ENCODE measurements at places on chromosomes 6 and 20.

GRCh38 chr20:39849664-39850063, 839.4 kb downstream of the MAFB start:
- DNase-seq = no peak

DNA sequence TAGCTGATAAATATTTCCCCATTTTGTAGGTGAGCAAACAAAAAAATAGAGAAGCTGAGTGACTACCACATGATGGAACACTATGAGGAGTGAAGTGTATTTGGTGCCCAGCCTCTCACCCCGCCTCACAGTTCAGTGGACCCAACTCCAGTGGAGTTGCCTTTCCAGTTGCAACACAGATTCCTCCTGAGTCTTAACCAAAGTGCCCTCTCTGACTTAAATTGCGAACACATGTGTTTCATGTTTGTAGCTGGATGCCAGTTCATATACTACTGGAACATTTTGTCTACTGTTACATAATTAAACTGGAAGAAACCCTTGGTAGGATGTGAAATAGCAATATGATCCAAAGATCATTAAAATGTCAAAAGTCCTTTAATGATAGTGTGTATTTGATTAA, 448.9 kb downstream of the COL12A1 start:
- no peak for DNase-seq

DNA sequence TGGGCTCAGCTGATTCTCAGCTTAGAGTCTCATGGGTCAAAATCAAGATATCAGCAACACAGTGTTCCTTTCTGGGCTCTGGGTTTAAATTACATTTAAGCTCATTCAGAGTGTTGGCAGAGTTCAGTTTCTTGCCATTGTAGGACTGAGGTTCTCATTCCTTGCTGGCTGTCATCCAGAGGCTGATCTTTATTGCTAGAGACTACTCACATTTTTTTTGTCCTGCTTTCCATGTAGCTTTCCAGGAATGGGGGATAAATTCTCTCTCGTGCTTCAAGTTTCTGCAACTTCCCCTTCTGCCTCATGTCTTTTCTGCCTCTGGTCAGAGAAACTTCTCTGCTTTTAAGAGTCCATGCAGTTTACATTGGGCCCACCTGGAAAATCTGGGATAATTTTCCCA, 86.9 kb downstream of the RFX6 start:
- DNase-seq = no peak

- DNase-seq = no peak
These were observed 13.4 kb upstream of the IP6K3 start for GRCh38 chr6:33759887-33760629.

DNA sequence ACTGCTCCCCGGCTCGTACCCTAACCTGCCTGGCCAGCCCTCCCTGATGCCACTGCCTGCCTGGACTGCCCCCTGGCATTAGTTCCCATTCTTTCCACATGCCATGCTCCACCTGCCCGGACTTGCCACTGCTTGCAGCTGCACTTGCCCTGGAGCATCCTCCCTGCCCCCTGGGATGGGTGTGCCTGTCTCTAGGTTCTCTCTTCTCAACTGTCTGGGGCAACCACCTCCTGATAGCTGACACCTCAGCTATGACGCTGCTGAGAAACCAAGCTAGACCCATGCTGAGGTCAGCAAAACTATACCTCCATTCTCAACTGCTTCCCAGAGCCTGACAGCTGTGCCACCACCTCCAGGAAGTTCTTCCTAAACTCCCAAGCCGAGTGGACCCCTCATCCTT, 72.1 kb downstream of the PERP start:
- DNase-seq = no peak

DNA sequence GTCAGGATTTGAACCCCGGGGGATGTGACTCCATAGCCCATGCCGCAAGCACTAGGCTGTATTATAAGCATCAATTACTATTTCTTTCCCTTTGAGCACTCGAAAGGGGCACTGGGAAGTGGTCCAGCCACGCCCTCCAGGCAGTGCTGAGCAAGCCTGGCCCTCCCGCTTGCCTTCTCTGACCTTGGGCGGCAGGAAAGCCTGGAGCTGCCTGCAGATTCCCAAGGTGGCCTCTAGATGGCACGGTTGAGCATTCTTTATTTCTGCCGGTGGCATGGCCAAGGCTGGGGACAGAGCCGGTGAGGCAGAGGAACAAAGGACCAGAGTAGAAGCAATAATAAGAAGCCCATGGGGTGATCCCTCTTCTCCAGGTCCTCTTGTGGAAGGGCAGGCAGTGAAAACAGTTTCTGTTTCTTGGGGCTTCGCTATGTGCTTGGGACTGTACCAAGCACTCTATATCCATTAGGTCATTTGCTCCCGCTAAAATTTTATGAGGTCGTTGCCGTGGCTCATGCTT, 32.0 kb downstream of the ARHGAP40 start:
- peak; percentile 85 for DNase-seq

GRCh38 chr6:135117413-135117968, 62.9 kb upstream of the HBS1L start:
- no peak for DNase-seq

GRCh38 chr6:131636880-131637792, at the start of gene ENPP3:
Gene ENPP3 (plus strand): TSS chr6:131637302. CDS start chr6:131637385, 83 bp downstream.
- DNase-seq = no peak

DNA sequence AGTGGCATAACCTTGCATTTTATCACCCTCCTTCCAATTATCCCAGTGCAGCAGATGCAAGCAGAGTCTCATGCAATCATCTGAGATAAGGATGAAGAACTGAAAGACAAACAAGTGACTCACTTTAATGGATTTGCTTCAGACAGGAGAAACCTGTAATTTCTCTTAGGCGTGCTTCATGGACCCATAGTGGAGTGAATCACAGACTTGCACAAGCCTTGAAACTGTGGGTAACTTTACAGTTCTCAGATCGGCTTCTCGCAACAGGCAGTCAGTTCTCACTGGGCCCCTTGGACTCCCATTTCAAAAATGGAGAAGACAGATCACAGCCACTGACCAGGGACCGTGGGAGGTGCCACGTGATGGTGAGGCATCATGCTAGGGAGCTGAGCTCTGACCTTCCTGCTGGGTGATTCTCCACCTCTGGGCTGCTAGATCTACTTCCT, at the start of gene ADGRF4:
Gene ADGRF4, plus strand, starts transcription at position 239 of the 446 bp plus-strand sequence. CDS start 8,666 bp downstream, outside the sequence.
- DNase-seq = no peak

DNA sequence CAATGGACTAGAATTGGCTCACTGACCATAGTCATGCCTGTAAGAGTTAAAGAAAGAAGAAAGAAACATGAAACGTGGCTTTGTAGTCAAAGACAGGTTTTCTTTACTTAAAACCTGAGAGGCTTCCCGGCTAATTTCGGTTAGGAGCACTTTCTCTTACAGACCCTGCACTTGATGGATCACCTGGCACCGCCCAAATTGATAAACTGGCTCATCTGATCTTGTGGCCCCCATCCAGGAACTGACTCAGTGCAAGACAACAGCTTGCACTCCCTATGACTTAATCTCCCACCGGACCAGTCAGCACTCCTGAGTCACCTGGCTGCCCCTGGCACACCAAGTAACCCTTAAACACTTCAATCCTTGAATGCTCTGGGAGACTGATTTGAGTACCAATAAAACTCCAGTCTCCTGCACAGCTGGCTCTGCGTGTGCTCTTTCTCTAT, 12.3 kb downstream of the TMEM14B start:
- no peak for DNase-seq

DNA sequence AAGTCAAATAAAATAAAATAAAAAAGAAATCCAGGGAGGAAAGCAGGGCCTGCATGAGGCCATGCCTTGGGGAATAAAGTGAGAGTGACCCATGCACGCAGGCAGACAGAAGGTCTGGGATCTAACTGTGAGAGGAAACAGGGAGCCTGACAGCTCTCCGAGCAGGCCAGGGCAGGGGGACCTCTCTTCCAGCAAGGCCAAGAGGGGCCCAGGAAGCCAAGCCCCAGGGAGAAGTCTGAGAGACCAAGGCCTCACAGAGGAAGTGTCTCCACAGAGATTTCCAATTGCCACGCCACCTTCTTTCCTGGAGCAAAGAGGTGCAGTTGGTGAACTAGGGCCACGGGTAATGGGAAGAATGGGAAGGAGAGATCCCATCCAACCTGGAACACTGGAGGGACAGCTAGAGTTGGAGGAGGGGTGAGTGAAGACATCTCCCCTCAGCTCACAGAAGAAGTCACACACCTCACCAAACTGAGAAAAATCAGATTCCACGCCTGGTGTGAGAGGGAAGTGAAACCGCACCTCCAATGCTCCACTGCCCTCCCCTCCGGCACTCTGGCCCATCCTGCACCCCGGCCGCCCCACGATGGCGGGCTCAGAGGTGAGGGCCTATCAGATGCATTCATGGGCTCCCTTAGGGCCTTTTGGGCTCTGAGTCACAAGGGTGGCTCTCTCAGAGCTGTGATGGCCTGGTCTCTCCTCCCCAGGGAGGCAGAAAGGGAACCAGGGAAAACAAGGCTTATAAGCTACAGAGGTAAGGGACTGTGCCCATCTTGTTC, 25.1 kb upstream of the TAF8 start:
- DNase-seq = peak; percentile 80

GRCh38 chr20:59813126-59813947, 120.1 kb downstream of the SYCP2 start:
- DNase-seq = no peak

DNA sequence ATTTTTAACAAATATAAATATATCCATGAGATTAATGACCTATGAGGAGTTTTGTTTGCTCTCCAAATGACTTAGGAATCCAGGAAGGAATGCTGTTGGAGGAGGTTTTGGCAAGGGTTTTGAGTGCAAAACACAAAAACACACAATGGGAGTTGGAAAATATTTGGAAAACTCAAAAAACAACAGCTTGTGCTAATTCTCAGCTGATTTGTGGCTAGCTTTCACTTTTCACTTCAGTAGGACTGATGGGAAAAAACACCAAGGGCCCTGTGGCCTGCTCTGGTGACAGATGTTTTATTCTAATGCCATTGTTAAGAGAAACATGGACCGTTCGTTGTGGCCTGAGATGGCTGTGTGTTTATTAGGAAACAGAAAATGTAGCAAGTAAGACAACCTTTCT, 113.9 kb downstream of the ALDH8A1 start:
- DNase-seq = no peak

GRCh38 chr20:1825938-1826445, 69.2 kb upstream of the SIRPA start:
- no peak for DNase-seq

DNA sequence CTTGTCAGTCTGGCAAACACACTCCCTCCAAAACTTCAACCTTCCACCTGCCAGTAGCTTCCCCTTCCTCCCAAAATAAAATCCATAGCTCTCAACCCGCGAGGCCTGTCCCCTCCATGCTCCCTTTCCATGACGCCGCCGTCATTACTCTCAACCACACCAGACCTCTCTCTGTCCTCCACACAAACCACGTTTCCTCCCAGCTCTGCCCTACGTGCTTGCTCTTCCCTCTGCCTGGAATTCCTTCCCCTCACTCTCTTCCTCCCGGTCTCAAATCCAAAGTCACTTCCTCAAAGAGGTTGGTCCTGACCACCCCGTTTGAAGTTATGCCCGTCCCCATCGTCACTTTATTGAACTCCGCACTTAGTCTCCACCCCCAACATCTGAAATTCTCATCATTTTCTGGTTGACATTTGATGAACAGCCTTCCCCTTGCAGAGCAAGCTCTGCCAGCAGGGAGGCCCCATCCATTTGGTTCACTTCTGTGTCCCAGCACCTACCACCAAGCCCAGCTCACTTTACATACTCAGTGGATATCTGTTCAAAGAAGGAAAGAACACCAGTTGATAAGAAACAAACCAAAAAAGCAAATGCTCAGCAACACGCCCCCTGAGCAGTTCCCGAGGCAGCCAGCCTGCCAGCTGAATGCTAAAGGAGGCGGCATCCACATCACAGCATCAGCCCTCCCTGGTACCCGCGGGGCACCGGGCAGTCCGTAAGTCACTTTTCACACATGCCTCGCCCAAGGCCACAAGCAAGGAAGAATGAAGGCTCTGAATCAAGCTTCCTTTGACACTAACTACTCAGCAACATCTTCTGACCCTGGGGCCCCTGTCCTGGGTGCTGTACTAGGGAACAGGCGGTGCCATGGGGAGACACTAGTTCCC, 125.0 kb downstream of the NFATC2 start:
- no peak for DNase-seq

DNA sequence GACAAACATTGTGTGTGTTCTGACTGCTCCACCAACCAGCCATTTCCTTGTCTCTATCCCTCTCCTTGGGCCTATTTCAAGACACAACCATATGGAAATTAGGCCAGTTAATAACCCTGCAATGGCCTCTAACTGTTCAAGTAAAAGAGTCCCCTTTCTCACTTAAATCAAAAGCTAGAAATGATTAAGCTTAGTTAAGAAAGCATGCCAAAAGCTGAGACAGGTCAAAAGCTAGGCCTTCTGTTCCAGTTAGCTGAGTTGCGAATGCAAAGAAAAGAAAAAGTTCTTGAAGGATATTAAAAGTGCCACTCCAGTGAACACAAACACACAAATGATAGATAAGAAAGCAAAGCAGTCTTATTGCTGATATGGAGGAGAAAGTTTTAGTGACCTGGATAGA, 22.5 kb downstream of the SERINC1 start:
- no peak for DNase-seq

- DNase-seq = peak; percentile 22
These were observed 158.3 kb downstream of the SYCP2 start for GRCh38 chr20:59774921-59775686.

DNA sequence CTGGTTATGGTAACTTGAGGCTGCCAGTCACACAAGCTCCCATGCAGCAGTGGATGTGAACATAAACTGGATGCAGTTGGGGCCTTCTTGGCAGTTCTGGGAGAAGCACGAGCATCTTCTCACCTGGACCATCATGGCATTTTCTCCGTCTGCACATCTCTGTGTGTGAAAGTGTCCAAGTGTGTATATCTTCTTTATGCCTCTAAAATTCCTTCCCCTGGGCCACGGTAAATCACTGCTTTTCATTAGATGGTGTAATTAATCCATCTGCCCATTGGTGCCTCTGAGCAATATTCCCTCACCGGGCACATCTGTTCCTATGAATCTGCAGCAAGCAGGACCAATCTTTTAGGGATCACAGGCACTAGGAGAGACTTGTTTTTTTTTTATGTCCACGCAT, 138.0 kb downstream of the MAP3K7 start:
- DNase-seq = no peak

DNA sequence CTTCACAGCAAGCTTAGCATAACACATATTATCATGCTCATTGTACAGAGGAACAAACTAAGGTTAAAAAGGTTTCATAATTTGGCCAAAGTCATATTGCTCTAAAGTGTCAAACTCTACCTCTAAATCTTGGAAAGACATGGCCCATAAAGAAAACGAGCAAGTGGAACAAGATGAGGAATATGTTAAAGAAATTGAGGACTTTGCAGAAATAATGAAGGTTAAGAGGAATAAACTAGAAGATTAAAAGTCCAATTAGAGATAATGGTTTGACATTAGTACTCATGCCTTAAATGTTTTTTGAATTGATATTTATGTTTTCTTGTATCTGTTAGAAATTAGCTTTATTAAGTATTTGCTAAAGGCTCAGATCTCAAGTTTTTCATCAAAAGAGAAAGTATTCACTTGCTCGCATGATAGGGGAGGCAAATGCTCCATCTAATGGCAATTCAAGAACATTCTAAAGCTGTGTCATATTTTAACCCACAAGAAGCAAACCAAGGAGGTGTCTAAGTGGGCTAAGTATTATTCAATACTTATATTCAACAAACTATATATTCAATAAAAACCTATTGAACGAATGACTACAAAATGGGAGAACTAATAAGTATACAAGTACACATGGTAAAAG, 192.9 kb upstream of the SPTLC3 start:
- DNase-seq = no peak

GRCh38 chr6:8238773-8239683, 136.7 kb upstream of the EEF1E1 start:
- no peak for DNase-seq
